Retinal pigment epithelial cell (primary cell): ENCODE measurements at places on chromosomes 13 and 19.
A peak's percentile ranks its signal among the peaks of the same experiment; 100 is the strongest.

- no peak for DNase-seq
These were observed 70.2 kb downstream of the SPACA7 start for GRCh38 chr13:112446347-112446861.

- no peak for DNase-seq
These were observed 54.1 kb upstream of the MLNR start for GRCh38 chr13:49165798-49166752.

GRCh38 chr13:79340490-79340889 is 65.6 kb downstream of the RBM26 start:
- DNase-seq = no peak

- no peak for DNase-seq
These were observed 74.4 kb downstream of the DPF1 start for GRCh38 chr19:38149661-38150061.

DNA sequence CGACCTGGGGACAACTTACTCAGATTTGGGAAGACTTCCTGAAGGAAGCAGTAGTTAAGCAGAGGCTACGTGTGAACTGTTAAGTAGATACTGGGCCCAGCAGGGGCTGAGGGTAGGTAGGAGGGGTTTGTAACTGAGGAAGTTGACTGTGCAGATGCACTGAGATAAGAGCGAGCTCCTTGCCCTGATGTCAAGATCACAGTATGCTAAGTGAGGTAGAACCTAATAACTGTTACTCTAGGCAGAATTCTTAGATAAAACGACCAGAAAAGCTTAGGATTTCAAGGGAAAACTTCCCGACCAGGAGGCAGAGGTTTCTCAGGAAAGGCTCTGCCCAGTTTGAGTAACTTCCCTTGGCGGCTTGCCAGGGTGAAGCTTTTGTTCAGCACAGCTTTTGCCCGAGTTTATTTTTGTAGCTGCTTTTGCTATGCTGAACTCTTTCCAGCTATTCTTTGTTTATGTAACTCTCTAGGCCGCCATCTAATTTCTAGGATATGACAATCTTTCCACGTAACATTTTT is 632.1 kb downstream of the DIAPH3 start:
- peak; percentile 73 for DNase-seq

- DNase-seq = no peak
These were observed 94.5 kb downstream of the LIG4 start for GRCh38 chr13:108120856-108121255.

DNA sequence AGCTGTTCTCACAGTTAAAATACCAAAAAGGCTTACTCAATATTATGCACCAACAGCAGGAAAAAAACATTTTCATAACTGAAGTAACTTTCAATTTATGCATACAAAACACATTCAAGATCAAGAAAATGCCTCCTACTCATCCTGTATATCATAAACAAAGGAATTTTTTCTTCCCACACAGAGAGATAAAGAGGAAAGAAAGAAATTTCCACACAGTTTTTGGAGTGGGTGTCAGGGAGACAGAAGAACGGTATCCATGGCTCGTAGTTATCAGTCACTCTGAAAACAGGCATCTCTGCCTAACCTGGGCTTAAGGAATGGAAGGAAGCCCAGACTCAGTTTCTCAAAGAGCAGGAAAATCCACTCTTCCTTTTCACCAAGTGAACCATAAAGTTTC is 92.4 kb upstream of the SIAH3 start:
- DNase-seq = no peak

DNA sequence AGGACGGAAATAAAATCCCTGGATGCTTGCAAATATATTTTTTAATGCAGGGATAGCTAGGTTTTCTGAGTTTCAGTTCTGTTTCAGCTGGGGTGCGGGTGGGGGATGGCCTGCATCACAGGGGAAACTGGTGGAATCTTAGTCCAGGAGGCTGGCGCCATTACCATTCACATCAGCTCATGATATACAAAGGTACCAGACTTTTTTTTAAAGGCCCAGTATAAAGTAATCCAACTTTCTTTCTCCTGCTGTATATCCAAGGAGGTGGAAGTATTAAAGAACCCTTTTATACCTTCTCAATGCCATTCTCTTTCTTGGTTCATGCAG is 343.8 kb downstream of the KCNRG start:
- no peak for DNase-seq

GRCh38 chr13:30718661-30719524 is 16.4 kb upstream of the ALOX5AP start:
- peak; percentile 46 for DNase-seq

DNA sequence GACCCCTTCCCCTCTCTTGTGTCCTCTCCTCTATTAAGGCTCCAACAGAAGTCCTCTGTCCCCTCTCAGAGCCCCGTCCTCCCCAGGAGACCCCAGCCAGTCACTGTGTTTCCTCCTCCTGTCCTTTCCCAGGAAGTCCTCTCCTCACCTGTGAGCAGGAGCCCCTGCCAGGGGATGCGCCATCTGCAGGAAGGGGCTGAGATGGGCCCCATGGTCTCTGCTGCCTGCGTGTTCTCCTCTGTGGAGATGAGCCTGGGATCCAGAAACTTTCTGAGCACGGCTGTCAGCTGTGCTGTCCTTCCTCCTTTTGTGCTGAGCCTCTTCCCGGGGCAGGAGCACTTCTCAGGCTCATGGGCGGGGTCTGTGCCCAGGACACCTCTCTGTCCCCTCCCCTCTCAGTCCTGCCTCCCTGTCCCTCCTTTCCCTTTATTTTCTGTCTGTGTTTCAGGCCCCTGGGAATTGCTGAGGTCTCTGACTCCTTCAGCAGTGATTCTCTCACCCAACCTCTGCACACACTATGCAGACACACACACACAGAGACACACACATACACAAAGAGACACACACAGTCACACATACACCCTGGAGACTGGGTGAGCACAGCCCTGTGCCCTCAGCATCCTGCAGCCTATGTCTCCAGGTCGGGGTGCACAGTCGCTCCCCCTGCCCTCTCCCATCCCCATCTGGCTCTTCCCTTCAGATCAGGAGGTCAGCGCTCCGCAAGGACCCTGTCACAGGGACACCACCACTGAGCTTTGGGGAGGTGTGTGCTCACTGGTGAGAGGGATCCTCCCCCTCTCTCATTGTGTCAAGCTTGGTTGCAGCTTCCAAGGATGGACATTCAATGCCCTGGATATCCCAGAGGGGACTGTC is at the start of gene CEACAM8:
CEACAM8 (minus strand) TSS at position 308 of the 873 bp plus-strand sequence; CDS start at position 212, 96 bp downstream.
- DNase-seq = no peak

DNA sequence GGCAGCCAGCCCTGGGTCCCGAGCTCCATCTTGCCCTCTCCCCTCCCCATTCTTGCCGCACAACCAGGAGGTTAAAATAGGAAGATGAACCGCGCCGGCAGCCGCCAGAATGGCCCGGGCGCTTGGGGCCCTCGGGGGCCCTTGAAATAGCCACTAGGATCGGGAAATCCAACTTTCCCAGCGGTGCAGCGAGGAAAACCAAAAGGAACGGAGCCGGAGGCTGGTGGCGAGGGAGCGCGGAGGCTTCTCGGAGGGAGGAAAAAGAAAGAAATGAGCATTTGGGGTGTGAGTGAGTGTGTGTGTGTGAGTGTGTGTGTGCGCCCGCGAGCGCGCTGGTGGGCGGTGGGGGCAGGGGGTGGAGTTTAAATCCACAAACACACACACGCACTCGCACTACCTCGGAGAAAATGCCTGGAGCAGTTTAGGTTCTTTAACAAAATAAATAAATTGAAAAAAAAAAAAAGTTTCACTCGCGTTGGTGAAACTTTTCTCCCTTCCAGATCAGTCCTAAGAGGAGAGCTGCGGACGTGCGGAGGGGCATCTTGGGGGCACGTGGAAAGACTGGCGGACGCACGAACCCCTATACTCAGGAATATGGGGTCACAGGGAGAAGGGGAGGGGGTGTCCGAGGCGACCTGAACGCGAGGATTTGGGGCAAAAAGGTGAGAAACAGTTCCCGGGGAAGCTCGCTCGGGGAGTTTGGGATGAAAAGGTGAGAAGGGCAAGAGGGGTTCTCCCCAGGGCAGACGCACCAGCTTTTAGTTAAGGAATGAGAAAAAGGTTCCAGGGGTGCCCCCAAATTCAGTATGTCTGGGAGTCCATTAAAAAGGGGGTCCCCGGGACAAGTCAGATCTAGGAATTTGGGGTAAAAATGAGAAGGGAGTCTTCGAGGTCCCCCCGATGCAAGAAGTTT is 1.3 kb downstream of the RFX2 start:
- no peak for DNase-seq

GRCh38 chr13:26500618-26501320 is 56.7 kb upstream of the WASF3 start:
- no peak for DNase-seq

DNA sequence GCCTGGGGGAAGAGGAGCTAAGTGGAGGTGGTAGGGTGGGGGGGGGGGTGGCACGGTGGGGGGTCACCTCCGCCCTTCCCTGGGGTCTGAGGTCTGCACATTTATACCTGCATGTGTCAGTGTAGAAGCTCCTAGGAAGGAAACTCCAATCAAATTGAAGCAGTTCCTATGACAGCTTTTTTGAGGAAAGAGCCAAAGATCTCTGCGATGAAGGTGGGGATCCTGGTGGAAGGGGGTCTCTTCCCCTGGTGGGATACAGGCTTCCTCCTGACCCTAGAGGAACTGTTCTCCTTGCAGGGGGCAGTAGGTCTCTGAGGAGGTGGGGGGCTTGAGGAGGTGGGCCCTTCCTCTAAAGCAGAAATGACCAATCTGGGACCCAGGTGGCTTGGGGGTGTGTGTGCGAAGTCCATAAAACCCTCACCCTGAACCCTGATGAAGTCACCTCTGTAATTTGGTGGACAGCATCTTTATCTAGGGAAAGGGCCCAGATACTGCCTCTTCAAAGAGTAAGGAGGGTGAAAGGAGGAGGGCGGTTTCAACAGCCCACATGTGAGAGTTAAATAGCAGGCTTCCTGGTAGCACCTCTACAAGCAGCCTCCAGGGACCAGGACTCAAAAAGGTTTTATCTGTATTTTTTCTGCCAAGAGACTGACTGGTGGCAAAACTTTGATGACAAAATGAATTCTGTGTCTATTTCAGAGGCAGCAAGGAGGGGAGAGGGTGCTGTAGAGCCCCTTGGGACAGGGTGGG is 12.9 kb downstream of the RANBP3 start:
- no peak for DNase-seq

- DNase-seq = no peak
These were observed 169.2 kb downstream of the URI1 start for GRCh38 chr19:30111021-30111855.

- no peak for DNase-seq
These were observed 6.3 kb downstream of the GPR18 start for GRCh38 chr13:99251921-99252320.

DNA sequence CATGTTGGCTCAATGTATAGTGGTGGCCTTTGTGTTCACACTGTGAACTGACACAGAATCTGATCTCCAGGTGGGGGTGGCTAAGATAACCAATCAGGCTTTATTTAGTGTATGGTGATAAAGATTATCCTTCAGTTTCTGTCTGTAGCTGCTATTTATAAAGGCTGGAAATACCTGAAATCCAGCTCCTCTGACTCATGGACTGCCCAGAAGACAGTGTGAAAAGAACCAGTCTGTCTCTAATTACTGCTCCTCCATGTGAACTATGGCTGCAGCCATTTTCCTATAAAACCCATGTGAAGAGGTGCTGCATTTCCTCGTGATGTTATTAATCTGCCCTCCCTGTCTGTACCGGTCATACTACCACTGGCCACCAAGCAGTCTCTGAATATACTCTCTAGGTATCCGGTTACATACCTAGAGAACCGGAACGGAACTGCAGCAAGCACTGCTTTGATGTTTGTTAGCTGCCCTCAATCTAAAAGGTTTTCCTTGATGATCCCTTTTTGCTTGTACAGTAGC is 238.0 kb downstream of the LHFPL6 start:
- DNase-seq = peak; percentile 33

DNA sequence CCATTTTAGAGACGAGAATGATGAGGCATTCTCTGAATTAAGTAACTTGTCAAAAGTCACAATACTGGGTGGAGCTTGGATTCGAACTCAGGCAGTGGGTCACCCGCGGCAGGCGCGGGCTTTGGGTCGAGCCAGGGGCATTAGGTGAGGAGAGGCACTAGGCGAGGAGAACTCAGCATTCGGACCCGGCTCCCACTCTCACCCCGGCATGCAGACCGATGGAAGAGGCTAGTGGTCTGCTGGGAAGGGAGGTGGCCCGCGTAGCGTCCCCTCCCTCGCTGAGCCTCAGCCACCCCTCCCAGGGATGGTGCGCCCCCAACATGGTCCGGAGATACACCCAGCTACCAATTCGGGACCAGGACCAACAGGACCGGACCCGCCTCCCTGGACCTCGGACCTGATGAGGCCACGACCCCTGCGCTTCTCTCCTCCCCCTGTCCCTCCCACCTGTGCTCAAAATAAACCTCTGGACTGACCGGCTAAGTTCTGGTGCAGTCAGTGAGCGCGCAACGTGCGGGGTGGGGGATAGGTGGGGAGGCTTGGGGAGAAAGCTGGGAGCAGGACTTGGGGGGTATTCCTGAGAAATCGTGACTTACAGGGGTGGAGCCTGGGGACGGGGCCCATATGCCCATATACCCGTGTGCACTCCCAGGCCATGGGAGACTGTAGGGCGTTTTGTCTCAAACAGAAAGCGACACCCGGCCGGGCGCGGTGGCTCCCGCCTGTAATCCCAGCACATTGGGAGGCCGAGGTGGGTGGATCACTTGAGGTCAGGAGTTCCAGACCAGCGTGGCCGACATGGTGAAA is 1.3 kb upstream of the SNAPC2 start:
- no peak for DNase-seq

- no peak for DNase-seq
These were observed 14.0 kb downstream of the KLK4 start for GRCh38 chr19:50897191-50897607.

GRCh38 chr19:36152352-36153091 is at the start of gene COX7A1:
Gene COX7A1, minus strand, starts transcription at chr19:36152447. Its CDS starts 40 bp downstream, at chr19:36152407.
- DNase-seq = no peak

DNA sequence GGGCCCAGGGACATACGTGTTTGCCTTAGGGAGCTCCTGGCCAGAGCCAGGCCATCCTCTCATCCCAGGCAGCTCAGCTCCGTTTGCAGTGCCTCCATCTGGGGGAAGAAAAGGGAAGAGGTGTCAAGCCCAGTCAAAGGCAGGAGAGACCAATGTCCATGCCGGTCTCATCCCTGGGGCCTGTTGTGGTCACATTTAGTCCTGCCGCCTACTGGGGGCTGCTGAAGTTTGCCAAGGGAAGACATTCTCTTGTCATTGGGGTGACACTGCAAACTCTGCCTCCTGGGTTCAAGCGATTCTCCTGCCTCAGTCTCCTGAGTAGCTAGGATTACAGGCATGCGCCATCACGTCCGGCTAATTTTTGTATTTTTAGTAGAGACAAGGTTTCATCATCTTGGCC is 195.2 kb downstream of the UQCRFS1 start:
- no peak for DNase-seq

GRCh38 chr19:42316223-42317211 is 3.4 kb downstream of the TMEM145 start:
- DNase-seq = no peak

DNA sequence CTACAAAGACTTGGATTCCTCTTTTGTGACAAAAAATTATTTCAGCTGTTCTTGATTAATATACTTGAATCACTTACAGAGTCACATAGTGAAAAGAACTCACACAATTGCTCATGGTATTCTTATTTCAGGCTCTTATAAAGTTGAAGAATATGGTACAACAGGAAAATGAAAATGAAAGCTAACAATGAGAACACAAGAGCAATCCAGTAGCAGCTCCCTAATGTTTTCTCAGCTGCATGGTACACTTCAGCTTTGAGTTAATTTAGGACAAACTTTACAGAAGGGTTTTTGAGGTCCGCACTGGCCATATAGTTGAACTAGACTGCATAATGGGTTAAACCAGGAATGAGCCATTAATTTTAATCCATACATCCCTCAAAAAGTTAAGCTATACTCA is 1261.8 kb downstream of the SLITRK5 start:
- DNase-seq = no peak
